ENCODE measurements at places on chromosomes 4 and X. TPM values are rescaled to one million over a fixed set of nuclear protein-coding genes. Genes with fewer than 3 reads are reported as not detected.

The CDK16 gene
- total RNA-seq, result 75.9 TPM

The BGN gene
- 22.9 TPM for total RNA-seq

The SASH3 gene
- not detected for total RNA-seq

The TMSB15A gene
- 4.5 TPM for total RNA-seq

The CETN2 gene
- 22.0 TPM for total RNA-seq

The PDHA2 gene
- total RNA-seq, result not detected

The POF1B gene
- 0.40 TPM for total RNA-seq

The FMR1NB gene
- not detected for total RNA-seq

The RASGEF1B gene
- total RNA-seq, result 0.95 TPM

The GPC4 gene
- total RNA-seq, result not detected

The PRRG3 gene
- not detected for total RNA-seq

The TLR3 gene
- 7.0 TPM for total RNA-seq

- no peak for DNase-seq
Observed at GRCh38 chr4:55608591-55608990, 16.5 kb upstream of the PDCL2 start.

- DNase-seq, result no peak
Observed at GRCh38 chr4:145298885-145299284, 118.5 kb upstream of the OTUD4 start.

DNA sequence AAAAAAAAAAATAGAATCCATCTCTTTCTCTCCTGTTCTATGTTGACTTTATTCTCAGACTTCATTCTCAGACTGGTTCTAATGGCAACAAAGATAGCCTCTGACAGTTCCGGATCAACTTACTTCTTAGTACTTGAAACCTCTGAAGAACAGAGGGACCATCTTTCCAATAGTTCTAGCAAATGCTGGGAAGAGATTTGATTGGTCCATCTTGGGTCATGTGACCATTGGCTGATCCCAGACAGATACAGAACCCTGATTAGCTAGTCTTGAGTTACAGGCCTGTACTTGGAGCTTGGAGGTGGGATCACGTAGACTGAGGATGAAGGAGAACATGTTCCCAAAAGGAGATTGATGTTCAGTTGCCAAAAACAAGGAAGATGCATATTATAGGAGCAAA is 66.9 kb upstream of the STIM2 start:
- DNase-seq, result no peak

GRCh38 chr4:166092797-166093290 is 219.8 kb downstream of the TLL1 start:
- no peak for DNase-seq

DNA sequence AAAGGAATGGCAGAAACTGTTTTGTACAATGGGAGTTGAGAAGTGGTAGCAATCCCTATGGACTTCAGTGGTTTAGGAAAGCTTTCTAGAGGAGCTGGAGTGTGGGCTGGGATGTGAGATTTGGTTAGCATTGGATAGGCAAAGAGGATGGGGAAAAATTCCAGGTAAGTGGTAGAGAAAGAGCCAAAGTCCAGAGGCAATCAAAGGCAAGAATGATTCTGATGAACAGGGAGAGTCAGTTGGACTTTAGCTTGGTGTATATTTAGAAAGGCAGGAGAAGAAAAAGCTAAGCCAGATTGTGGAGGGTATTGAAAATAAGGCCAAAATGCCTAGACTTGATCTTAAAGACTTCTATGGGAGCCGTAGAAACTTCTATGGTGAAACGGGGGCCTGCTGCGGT is 3.7 kb upstream of the VSIG4 start:
- DNase-seq, result no peak

GRCh38 chrX:124212622-124213021 is 119.8 kb upstream of the TEX13D start:
- no peak for DNase-seq

DNA sequence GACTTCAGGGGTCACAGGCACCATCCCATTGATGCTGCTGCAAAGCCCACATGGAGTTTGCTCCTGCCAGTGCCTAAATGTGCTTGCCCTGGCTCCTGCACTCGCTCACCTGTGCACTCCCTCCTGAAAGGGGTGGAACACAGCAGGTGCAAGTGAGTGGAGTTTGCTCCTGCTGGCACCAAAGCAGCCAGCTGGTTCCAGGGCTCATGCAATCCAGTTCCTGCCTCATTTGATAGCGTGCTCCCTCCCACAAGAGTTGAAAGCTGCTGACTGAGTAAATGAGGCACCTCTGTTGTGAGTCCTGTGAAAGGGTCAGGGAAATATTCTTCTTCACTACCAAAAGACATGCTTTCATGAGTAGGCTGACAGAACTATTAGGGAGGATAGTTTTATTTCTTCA is 30.5 kb downstream of the CXCL8 start:
- no peak for DNase-seq

DNA sequence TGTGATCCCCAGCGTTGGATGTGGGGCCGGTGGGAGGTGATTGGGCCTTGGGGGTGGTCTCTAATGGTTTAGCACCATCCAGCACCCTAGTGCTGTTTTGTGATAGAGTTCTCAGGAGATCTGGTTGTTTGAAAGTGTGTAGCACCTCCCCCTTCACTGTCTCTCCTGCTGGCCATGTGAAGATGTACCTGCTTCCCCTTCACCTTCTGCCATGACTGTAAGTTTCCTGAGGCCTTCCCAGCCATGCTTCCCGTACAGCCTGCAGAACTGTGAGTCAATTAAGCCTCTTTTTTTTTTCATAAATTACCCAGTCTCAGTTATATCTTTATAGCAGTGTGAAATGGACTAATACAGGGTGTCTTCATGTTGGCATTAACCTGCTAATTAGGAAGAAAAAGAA is 19.3 kb upstream of the TBC1D14 start:
- no peak for DNase-seq

DNA sequence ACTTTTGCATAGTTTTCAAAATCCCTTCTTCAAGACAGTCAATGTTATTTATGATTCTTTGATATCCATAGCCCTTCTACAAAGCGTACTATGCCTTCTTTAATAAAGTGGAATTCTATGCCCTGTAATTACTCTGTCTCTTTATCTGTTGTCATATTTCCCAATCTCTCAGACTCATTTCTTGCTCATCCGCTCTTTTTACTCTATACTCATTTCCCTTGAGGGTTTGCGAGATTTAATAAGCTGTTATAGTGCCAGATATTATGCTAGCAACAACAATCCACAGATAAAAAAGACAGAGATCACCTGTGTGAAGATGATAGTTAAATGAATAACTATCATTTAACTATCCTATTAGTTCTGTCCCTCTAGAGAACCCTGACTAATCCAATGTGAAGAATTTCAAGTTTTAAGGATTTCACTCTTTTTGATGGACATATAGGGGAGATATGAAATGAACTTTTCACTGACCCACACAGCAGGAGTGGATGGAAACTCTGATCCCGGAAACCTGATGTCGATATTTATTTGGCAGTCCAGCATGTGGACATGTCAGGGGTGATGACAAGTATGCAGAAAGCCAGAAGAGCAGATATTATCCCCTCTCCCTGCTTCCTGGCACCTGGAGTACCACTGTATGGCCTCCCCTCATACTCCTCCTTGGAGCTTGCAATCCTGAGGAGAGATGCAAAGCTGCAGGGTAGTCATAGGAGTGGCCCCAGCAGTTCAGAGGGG is 49.7 kb downstream of the TMEM156 start:
- no peak for DNase-seq

- DNase-seq, result no peak
Observed at GRCh38 chrX:125709074-125709473, 389.4 kb downstream of the TEX13C start.

DNA sequence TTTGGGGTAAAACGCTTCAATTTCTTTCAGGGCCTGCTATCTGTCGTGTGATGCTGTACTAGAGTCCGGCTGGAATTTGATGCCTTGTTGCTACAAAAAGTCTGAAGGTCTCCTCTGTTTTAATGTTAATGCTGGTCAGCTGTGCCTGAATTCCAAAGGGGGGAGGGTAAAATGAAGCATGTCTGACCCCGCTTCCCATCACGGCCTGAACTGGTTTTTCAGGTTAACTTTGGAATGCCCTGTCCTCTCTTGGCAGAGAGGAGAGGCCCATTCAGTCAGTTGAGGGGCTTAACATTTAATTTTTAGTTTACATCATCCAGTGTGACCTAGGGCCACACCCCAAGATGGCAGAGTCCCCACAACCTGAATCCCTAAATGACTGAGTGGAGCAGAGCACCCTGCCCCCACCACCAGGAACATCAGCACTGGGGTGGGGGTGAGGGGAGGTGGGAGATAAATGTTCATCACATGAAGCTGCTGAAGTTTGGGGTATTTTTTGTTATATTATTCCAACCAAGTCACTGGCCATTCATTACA is 47.9 kb upstream of the GPR78 start:
- no peak for DNase-seq

DNA sequence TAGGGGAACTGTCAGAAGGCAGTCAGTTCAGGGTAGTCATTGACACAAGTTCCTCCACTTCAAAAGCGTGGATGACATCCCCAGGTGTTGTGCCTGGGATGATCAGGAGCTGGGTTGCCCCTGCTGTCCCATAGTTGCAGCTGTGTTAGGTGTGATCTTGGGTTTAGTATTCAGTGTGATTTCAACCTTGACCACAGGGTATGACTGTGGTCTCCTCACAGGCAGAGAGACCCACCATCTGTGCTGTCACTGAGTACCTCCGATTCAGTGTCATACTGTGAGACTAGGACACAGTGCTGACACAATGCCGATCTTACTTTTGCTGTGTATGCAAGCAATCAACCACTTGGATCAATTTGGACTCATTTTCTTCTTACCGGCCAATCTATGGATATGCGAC is 25.2 kb downstream of the FOXR2 start:
- DNase-seq, result no peak

- no peak for DNase-seq
Observed at GRCh38 chr4:62130230-62130629, 930.1 kb downstream of the ADGRL3 start.

GRCh38 chr4:157700898-157701694 is 471.7 kb downstream of the GASK1B start:
- DNase-seq, result peak; percentile 91

DNA sequence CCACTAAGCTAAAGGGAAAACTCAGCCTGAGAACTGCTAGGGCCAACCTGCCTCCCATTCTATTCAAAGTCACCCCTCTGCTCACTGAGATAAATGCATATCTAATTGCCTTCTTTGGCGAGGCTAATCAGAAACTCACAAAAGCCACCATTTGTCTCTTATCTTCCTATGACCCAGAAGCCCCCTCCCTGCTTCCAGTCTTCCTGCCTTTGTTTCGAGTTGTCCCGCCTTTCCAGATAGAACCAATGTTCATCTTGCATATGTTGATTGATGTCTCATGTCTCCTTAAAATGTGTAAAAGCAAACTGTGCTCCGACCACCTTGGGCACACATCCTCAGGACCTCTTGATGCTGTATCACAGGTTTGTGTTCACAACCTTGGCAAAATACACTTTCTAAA is 459.8 kb downstream of the FSTL5 start:
- no peak for DNase-seq

DNA sequence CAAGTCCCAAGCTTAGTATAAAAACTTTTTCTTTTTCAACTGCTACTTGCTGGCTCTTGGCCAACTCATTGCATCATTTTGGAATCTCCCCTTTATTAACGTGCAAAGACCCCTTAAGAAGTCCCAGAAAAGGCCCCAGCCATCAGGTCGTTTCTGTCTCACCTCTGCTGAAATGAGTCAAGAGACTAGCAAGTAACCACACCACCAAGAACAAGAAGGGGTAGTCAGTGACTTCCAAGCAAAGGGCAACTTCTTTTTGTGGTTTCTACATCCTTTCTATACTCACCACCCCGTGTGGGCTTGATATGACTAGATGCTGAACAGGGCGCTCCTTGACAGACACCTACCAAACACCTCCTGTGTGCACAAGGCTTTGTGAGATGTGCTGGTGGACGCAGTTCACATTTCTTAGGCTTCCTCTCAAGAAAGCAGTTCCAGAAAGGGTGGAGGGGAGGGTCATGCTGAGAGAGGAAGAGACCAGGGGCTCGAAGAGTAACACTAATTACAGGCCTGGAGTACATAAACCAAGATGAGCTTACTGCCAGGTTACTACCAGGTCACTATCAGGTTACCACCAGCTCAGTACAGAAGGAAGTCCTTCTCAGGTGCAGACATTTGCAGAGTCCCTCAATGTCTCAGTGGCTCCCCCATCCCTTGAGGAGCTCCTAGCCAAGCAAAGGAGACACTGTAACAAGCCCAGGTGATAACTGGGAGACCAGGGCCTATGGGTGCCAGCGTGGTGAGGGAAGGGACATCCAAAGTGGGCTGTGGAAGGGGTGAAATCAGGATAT is 19.3 kb downstream of the JAKMIP1 start:
- DNase-seq, result no peak

GRCh38 chr4:62644372-62644771 is 1444.2 kb downstream of the ADGRL3 start:
- DNase-seq, result no peak

DNA sequence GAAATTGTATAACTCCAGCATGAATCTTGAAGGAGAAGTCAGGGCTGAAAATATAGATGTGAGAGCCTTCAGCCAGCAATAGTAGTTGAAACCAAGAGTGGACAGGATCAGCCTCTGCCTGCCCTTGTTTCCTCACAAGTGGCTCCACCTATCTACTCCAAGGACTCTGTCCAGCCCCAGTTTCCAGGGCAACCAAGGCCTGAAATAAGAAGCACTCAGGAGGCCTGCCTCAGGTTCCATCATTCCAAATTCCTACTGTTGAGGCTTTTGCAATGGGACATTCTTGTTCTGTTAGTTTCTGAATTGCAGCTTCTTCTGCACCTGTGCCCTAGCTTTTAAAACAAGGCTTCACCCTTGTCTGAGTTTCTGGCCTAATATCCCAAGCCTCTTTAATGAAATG is 41.6 kb downstream of the TRPC5OS start:
- DNase-seq, result no peak

DNA sequence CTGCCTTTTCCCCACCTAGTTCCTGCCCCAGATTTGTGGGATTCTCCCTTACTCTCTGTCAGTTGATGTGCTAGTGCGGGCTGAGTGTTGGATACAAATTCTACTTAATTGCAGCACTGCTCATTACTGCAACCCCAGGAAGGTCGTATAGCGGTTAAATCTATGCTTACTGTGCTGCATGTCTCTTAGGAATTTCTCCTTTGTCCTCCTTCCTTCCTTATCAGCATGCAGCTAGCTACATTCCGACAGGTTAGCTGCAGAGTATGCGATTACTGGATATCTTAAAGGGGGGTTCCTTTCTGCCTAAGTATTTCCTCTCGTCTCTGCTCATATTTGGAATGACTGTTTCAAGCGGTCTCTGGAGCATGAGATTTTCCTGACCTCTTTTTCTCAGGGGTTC is 662.8 kb downstream of the TLL1 start:
- DNase-seq, result no peak

GRCh38 chr4:42331914-42332368 is 65.3 kb upstream of the SHISA3 start:
- peak; percentile 66 for DNase-seq

- no peak for DNase-seq
Observed at GRCh38 chr4:123405267-123405865, 8.8 kb downstream of the SPRY1 start.

DNA sequence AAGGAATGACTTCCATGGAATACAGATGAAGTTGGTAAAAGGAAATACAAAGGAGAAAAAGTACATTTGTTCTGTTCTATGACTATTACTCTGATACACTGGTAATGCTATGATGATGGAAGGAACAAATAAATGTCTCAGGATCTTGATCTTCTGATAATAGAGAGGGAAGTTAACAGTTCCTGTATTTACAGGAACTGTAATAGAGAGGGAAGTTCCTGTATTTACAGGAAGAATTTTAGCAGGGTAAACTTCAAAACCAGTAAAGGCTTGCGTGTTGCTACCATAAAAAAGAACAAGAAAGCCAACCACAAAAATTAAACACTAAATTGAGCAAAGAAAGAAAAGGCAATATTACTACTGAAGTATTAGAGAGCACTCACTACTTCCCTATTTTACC is 91.7 kb upstream of the HPGD start:
- no peak for DNase-seq

Data from pulmonary artery endothelial cell (primary cell).